ENCODE measurements at places on chromosomes 12 and 14.

- no peak for DNase-seq
Observed at GRCh38 chr12:87280356-87280755, 748.8 kb downstream of the C12orf50 start.

GRCh38 chr14:90677484-90678050, 138.7 kb downstream of the TTC7B start:
- no peak for DNase-seq

DNA sequence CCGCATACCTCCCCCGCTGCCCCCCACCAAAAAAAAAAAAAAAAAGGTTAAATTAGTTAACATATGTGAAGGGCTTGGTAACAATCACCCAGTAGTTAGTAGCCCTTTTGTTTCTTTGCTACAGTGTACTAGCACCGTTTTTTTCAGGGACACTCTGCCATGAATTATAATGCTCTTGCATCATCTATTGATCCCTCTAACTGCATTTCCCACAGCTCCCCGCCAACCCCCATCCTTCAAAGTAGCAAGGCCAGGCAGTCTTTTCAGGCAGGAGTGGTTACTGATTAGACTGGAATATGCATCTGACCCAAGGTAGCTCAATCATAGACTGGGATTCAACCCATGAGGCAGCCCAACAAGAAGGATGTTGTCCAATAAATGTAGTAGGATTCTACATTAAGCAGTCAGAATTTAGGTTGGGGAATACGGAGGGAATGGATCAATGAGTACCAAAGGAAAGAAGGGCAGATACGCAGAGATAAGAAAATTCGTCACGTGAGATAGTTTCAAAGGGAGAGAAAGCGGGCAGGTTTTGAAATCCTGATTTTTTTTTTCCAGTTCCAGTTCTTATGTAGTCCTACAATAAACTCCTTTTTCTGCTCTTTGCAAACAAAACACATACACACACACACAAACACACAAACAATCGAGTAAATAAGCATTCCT, 39.8 kb upstream of the CRACR2A start:
- DNase-seq = no peak

- no peak for DNase-seq
Observed at GRCh38 chr14:63996625-63997220, 143.9 kb downstream of the SYNE2 start.

DNA sequence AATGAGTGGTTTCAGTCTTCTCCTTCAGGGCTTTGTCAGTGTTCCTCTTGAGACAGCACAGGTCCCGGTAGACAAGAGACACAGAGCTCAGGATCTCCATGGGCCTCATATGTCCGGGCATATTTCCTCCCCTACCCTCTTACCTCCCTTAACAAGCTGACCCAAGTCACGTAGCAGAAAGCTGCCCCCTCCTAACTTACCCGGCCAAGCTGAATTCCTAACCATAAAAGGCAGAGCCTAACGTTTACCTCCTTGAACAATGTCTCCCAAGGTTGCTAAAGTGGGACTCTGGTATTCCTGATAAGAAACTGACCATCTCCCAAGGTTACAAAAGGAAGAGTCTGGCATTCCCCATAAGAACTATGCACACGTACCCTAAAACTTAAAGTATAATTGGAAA, 182.2 kb upstream of the USP15 start:
- DNase-seq = no peak

GRCh38 chr14:67918838-67919237, 99.3 kb downstream of the RAD51B start:
- DNase-seq = no peak

DNA sequence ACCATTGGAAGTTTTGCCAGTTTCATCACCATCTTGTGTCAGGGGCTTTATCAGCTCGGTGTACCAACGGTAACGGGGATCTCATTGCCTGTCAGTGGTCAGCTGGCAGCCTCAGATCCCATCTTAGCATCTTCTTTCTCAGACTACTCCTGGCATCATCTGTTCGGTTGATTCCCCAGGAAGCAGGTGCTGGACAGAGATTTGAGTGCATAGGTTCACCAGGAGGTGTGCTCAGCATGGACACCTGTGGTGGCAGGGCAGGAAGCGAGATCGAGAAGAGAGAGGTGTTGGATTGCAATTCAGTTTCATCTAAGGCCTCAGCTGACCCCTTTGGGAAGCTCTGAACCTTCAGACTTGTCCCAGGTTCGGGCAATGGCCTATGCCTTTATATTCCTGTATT, 76.0 kb downstream of the C12orf75 start:
- no peak for DNase-seq

DNA sequence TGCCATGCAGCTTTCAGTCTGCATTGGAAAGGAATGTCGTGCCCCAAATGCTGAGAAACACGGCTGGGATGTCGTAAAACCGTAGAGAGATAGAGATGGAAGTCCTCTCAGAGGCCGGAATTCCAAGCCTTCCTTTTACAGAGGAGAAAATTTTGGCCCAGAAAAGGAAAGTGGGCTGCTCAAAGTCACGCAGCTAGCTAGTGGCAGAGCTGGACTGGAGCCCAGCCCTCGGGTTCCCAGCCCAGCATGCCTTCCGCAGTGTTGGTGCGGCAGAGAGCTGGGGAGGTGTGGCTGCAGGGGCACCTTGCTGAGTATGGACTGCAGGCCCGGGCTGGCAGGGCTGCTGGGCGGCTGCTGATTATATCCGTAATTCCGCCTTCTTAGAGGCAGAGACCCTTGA, 50.3 kb downstream of the KCNA1 start:
- no peak for DNase-seq

GRCh38 chr14:93729993-93730392, 58.3 kb downstream of the PRIMA1 start:
- no peak for DNase-seq

DNA sequence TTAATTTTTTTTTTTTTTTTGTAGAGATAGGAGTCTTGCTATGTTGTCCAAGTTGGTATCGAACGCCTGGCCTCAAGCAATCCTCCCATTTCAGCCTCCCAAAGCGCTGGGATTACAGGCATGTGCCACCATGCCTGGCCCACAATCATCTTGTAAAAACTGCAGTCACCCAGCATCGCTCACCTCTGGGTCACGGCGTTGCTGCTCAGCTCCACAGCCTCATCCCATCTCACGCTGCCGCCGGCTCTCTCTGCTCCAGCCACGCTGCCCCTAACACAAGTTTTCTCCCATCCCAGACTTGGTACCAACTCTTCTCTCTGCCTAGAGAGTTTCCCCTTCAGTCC, 69.2 kb downstream of the MAP1LC3B2 start:
- DNase-seq = no peak

- no peak for DNase-seq
Observed at GRCh38 chr12:69884386-69884785, 59.4 kb downstream of the MYRFL start.

GRCh38 chr14:75343911-75344310, 65.3 kb downstream of the FOS start:
- DNase-seq = no peak

DNA sequence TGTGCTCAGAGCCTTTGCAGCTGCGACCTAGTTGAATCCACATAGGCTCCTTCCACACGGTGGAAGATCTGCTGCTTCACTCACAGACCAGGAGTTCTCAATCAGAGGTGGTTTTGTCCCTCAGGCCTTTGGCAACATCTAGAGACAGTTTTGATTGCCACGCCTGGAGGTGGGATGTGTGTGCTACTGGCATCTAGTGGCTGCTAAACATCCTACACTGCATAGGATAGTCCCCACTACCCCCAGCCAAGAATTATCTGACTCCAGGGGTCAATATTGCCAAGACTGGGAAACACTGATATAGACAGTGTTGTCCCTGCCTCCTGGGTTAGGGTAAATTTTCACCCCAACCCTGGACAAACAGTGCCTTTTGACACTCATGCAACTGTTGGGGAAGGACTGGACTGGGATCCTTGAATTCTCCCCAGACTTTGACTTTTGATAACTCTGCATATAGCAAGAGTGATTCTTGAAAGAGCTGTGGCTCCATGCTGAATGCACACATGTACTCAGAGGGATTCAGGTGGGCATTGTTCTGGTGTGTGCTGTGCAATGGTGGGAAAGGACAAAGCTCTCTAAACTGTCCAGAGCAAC, 39.8 kb downstream of the BAZ2A start:
- DNase-seq = no peak

DNA sequence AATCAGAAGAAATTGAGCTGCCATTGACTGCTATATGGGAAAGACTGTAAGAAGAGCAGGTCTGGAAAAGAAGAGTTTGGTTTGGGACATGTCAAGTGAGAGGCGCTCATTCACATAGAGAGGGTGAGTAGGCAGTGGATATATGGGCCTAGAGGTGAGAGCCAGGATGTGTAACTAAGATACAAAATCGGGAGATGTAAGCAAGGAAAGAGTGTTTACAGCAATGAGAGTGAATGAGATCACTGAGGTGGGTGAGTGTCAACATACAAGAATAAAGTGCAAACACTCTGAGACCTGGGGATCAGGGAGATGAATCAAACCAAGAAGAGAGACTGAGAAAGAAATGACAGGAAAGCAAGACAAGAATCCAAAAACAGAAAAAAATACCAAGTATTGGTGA, 58.0 kb upstream of the RTRAF start:
- no peak for DNase-seq

- no peak for DNase-seq
Observed at GRCh38 chr12:3364226-3364625, 126.8 kb upstream of the PRMT8 start.

DNA sequence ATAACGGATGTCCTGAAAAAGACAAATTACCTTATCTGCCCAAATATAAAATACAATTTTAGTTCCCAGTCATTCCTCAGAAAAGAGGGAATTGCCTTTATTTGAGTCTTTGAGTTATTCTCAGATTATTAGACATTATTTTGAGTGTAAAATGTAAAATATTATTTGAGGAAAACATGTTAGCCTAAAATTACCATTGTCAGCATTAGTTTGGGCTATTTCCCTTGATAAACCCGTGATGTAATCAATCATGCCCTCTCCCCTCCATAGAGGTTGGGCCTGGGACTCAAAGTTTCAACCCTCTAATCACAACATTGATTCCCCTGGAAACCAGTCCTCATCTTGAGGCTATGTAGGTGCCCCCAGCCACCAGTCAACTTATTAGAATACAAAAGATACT, 213.4 kb downstream of the NUBPL start:
- DNase-seq = no peak

- DNase-seq = no peak
Observed at GRCh38 chr14:50773632-50774541, 57.1 kb downstream of the NIN start.

GRCh38 chr14:61616524-61617185, 78.7 kb upstream of the HIF1A start:
- no peak for DNase-seq

DNA sequence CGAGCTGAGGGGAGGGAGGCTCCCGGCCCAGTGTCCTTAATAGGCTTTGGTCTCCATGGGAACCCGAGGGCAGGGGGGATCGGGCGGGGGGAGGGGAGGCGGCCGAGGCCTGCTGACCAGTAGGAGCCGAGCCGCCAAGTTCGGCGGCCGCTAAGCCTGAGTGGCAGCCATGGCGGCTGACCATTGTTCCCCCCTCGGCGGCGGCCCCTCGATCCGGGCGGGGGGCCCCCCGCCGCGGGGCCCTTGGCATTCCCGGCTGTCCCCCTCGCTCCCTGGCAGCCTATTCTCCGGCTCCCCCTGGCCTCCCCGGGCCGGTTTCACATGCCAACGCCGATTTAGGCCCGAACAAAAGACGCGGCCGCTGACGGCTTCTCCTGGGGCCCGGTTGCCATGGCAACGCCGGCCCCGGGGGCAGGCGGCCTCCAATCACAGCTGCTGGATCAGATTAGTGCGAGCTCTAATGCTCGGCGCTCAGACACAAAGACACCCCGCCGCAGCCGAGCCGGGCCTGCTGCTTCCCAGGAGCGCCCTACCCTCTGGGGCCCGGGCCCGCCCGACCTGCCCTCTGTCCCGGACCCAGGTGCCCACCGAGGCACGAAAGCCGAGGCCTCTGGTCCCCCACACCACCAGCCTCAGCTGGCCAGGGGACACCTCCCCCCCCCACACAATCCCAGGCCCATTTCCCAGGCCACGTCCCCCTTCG, 7.3 kb downstream of the MSI1 start:
- no peak for DNase-seq

DNA sequence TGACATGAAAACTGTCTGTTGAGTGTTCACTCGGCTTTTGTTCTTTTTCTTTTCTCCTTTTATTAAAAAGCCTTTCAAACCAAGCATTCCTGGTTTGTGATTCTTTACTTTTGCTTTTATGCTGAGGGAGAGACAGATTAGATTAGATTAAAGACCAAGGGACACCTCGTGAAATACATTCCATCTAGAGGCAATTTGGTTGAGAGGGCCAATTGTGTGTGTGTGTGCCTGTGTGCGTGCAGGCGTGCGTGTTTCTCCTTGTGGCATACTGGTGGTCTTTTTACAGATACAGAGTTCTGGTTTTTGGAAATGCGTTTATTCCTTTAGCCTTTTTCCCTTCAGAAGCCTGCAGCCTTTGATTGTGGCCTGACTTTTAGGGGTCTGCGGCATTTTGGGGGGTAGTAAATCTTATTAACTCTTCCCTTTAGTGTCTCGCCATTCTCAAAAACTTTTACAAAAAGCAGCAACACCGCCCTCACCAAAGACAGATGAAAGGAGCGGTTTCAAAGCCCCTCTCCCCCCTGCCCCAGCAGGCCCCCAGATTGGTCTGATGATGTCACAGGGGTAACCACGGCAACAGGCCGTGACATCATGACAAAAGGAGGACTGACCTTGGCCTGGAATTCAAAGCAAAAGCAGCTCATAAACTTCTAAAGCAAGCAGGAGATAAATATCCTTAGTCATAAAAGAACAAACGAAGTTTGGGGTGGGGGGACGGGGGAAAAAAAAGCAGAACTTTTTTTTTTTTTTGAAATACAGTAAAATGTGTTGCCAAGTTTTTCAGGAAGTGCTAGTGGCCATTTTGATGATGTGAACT, 84.1 kb upstream of the TBX3 start:
- DNase-seq = no peak

- no peak for DNase-seq
Observed at GRCh38 chr14:79833781-79834180, 377.5 kb downstream of the DIO2 start.

DNA sequence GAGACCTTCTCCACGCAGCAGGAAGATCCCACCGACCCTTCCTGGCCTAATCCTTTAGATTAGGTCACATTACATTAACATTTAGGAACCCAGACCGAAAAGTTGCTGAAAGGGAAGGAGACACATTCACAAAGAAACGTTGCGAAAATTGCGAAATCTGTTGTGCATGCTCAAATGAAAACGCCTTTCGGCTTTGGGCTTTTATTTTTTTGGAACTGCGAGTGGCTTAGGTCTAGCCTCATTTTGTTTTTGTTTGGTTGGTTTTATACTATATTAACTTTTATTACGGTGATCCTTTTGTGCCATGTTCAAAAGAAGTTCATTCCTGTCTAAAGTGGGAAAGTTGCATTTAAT, 1.5 kb downstream of the MYF6 start:
- DNase-seq = no peak

DNA sequence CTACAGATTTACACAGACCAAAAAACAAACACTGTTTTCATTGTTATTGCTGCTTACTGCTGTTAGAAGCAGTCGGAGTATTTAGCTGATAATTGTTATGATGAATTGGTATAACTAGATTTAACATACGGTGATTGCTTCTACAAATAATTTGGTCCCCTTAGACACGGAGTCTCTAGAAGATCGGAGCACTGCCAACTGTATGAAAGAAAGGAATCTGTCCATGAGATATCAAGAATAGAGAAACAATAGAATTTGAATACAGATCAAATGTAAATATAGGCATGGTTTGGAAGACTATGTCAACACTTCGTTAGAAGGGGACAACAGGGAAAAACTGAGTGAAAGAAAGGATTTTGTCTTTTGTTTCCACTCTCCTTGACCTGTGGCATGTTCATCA, 110.9 kb downstream of the PPP2R5E start:
- DNase-seq = no peak

All from stimulated activated CD4-positive, alpha-beta T cell treated with anti-CD3 and anti-CD28 coated beads, Interleukin-1b, Interleukin-23, amount 100 ng/mL, for 24 hours (primary cell).